Left ventricle myocardium inferior (tissue), 1 donor: ENCODE measurements at places on chromosomes 7 and 10. TPM values are rescaled to one million over a fixed set of nuclear protein-coding genes. Genes with fewer than 3 reads are reported as not detected.

GRCh38 chr10:35326466-35327235 lies 9.7 kb upstream of the CCNY start:
- no peak for DNase-seq

DNA sequence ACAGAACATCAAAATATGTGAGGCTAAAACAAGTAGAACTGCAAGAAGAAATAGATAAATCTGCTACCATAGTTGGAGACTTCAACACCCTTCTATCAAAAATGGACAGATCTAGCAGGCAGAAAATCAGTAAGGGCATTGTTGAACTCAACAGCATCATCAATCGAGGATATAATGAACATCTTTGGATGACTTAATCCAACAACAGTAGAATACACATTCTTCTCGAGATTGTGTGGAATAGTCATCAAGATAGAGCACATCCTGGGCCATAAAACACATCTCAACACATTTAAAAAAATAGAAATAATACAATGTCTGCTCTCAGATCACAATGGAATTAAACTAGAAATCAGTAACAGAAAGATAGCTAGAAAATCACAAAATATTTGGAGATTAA lies 9.9 kb downstream of the IGFBP1 start:
- DNase-seq: no peak

DNA sequence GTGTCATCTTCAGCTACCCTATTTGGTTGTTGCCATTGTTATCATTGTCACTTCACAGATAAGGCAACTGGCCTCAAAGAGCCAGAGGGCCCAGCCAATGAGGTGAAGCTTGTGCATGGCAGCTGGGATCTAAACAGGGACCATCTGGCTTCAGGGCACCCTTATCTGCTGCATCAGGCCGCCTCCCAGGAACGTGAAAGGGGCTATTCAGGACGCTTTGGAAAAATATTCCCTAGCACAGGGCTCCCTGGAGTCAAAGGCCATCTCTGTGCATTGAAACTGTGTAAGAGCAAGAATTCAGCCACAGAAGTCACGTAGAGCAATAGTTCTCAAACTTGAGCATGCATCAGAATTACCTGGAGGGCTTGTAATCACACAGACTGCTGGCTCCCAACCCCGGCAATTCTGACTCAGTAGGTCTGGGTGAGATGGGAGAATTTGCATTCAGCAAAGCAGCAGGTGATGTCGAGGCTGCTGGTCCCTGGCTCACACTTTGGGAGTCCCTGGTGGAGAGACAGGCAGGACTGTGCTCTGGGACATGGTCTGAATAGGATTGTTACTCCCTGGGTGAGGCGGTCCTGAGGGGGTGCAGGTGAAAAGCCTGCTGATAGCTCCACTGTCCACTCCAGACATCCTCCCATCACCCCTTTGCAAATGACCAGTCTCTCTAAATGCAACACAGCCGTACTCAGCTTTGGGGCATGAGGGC lies 21.5 kb upstream of the PLEKHA1 start:
- no peak for DNase-seq

GRCh38 chr7:114298011-114298410 lies 116.6 kb upstream of the FOXP2 start:
- no peak for DNase-seq

GRCh38 chr7:22782616-22783232 lies 39.9 kb downstream of the TOMM7 start:
- peak; percentile 55 for DNase-seq

- no peak for DNase-seq
These were observed 168.3 kb upstream of the LRGUK start for GRCh38 chr7:133958822-133959221.

DNA sequence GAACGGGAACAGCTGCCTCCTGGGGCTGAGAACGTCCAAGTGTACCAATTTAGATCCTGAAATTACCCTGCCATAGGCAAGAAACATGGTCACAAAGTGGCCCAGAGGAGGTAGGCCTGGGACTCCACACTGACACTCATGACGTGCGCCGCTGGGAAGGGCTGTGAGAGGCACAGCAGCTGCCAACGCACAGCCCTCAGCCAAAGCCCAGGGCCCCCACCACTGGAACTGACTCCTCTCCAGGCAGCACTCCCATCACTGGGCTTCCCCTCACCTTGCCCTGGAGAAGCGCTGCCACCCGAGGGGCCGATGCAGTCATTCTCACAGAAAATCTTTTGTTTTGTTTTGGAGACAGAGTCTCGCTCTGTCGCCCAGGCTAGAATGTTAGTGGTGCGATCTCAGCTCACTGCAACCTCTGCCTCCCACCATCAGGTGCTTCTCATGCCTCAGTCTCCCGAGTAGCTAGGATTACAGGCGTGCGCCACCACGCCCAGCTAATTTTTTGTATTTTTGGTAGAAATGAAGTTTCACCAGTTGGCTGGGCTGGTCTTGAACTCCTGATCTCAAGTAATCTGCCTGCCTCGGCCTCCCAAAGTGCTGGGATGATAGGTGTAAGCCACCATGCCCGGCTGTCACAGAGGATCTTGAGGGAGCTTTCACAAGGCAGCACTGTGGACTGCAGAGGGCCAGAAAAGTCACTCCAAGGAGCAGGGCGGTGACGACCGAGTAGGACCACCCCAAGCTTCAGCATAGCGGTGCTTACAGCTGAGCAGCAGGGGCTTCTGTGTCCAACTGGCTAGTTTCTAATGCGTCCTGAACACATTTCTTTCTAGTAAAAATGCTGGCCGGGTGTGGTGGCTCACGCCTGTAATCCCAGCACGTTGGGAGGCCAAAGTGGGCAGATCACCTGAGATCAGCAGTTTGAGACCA lies 13.5 kb downstream of the GUSB start:
- DNase-seq: no peak

- DNase-seq: no peak
These were observed 527.2 kb downstream of the ACTR3B start for GRCh38 chr7:153286763-153287162.

DNA sequence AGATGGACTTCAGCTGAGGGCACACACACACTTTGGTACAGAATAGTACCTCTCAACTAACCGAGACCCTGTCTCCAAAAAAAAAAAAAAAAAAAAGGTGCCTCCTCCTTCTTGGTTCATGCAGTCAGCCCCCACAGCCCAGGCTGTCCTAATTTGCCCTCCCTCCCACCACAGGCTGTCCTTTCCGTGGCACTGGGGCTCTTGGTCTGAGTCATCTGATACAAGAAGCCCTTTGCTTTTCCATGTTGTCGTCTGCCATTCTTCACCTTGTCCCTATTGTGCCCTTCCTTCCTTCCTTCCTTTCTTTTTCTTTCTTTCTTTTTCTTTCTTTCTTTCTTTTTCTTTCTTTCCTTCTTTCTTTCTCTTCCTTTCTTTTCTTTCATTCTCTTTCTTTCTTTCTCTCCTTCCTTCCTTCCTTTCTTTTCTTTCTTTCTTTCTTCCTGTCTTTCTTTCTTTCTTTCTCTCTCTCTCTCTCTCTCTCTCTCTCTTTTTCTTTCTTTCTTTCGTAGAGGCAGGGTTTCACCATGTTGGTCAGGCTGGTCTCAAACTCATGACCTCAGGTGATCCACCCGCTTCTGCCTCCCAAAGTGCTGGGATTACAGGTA lies 96.0 kb upstream of the IKZF1 start:
- DNase-seq: no peak

GRCh38 chr7:50203521-50203920 lies 101.0 kb upstream of the IKZF1 start:
- no peak for DNase-seq

DNA sequence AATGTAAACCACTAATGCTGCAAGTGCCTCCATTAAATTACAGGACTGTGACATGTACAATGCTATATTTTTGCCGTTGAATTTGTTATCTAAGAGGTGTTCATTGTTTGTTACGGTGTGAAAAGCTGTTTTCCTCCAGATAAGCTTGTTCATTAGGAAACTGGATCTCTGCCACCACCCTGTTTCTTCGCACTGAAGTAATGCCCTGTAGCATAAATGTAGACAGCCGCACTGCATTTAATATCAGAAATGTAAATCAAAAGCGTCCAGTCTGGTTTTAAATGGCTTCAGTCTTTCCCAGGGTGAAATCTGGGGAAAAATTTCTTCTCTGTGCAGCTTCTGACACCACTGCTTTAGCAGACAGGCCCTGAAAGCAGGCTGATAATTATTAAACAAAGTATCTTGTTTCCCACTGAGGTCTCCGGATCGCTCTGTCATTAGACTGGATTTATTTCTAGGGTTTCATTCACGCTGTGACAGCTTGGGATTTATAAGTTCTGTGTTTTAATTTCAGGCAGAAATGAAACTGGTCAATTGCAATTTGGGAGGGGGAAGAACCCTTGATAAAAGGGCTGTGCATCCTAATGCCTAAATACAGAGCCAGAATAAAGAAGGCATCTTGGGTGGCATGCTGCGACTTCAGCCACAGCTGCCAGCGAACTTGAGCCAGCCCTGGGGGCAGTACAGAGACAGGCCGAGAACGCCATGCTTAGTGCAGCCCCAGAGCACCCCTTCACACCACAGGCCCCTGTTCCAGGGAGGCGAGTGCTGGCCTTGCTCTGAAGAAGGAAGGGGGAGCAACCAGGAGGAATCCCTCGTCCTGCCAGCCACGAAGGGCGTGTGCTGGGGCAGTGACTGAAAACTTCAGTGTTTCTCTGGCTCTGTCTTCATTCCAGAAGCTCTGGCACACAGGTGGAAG lies 547.7 kb upstream of the GALNT17 start:
- no peak for DNase-seq

GRCh38 chr10:53918755-53919154 lies 882.3 kb downstream of the PCDH15 start:
- DNase-seq: no peak

DNA sequence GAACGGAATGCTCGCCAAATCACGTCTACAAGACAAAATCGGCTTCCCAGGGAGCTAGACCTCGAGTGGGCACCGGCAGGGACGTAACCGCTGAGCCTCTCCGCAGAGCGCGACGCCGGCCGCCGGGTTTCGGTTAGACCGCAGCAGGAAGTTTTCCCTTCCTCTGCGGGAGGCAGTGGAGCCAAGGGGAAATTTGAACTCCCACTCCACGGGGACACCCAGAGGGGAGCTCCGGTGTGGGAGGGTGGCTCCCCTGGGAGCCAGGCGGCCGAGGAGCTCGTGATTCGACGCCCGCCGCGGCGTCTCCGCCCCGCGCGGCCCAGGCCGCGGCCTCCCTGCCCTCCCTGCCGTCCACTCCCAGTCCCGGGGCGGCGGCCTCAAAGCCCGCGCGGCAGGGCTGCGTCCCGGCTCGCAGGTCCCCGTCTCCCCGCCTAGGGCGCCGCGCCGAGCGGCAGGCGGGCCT lies 426 bp downstream of the SYPL1 start:
- peak; percentile 81 for DNase-seq

Gene GPER1
- total RNA-seq: 3.0 TPM

Gene SFTPD
- total RNA-seq: 0.49 TPM

Gene BMPR1A
- total RNA-seq: 43.8 TPM

Gene PKD2L1
- total RNA-seq: not detected

Gene CYP26C1
- total RNA-seq: not detected
